ENCODE measurements at places on chromosomes 4 and X. TPM values are rescaled to one million over a fixed set of nuclear protein-coding genes. Genes with fewer than 3 reads are reported as not detected.

DRD5 gene
- total RNA-seq: 0.09 TPM

RENBP gene
- total RNA-seq: 9.3 TPM

GRCh38 chr4:159070742-159071141, 32.1 kb upstream of the RAPGEF2 start:
- no peak for DNase-seq

JADE1 gene
- total RNA-seq: 16.2 TPM

GRCh38 chr4:133801883-133802282, 399.7 kb downstream of the PABPC4L start:
- no peak for DNase-seq

GRCh38 chrX:131317326-131317725, 28.2 kb upstream of the IGSF1 start:
- DNase-seq: no peak

- no peak for DNase-seq
Observed at GRCh38 chrX:111365770-111366325, 46.1 kb downstream of the DCX start.

MYL5 gene
- total RNA-seq: 34.1 TPM

DNA sequence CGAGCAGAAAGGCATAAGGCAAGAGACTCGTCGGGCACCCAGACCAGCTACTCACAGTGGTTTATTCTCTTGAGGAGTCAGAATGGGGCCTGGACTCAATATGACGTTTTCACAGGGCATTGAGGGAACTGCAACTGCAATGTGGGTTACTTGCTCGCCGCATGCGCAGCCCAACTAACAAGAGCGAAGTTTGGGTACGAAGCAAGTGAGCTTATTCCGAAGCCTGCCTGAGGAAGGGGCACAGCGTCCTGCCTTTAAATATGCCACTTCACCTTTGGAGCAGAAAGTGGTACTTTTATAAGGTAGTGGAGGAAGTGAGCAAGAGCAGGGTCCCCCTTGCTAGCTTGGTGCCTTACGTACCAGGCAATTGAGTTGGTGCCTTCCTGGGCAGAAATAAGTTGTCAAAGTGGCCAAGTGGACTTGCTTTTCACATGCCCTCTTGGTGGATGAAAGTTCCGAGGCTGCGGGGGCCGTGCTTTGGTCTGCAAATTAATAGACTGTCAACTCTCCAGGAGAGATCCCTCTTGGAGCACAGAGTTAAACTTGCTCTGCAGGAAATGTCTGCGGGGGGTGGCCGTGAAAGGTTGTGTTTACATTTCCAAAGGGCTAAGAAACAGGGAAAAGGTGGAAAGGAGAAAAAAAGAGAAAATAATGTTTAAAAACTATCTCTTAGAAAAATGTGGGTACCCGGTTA, 480.4 kb downstream of the TRIML1 start:
- DNase-seq: no peak
